ENCODE measurements at places on chromosomes 5 and 9.

DNA sequence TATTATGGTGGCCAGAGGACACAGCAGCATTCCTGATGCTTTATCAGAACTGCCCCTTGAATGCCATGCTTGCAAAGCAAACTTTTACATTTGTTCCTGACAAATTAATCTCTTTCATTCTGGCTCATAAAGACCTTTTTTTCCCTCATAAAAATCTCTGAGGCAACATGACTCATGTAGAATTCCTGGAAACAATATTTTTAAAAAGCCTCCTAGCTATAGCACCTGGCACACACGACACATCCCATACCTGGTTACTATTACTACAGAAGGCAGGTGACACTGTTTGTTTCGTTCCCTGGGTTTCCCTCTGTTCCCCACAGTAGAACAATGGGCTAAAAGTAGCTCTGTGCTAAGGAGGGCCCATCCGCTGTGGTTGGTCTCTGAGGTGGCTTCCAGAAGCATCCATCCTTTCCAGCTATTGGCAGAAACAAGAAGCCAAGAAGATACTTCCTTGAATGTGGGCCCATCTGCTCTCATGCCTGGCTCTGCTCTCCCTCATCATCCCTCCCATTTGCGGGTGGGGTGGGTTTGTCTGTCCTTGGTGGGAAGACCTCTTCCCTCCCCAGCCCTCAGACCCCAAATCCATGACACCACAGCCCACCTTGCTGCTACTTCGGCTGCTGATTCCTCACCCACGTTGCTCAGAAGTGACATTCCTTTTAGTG is 59.1 kb downstream of the GALNT12 start:
- DNase-seq: no peak

GRCh38 chr9:12958708-12959107 is 183.9 kb downstream of the LURAP1L start:
- DNase-seq: no peak

DNA sequence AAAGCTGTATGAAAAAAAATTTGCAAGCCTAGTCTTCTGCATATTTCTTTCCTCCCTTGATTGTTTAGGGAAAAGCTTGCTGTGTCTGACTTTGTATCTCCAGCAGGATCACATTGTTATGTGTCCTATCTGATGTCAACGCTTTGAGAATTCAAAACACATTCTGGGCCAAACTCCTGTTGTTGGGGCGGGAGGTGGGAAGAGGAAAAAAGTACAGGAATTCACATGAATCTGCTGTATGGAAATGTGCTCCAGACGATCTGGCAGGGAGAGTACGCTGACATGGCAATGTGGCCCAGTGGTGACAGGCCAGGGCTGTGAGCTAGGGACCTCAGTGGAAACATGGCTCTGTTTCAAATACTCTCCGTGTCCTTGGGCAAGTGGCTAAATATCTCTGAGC is 87.4 kb upstream of the GNA14 start:
- no peak for DNase-seq

GRCh38 chr5:60026161-60026560 is 132.6 kb upstream of the PDE4D start:
- no peak for DNase-seq

DNA sequence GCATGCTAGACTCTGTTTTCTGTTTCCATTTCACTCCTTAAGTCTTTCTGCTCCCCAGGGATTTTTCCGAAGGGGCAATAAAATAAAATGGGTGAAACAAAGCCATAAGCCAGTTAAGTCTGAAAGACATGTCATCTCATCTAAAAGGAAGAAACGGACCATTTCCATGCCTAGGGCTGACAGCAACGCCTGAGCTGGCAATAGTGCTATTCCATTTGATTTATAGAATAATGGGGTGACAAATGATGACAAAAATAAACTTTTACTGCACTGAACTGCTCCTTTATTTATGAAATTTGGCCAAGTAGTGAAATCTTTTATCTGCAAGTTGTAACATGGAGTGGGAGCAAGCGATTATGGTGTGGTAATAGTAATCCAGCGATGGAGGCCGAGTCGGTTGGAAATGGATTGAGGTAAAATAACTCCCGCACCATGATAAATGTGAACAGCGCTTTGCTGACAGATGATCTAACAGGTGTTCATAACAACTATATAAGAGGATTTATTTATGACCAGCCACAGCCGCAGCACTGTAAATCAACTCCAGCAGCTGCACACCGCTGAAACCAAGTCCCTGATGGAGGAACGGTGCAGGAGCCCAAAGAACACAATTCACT is 219.8 kb upstream of the TBCA start:
- DNase-seq: no peak

GRCh38 chr9:105245029-105245890 is 809 bp downstream of the SLC44A1 start:
- DNase-seq: peak; percentile 32

- DNase-seq: no peak
Measured at GRCh38 chr5:154652746-154653417, 102.3 kb upstream of the LARP1 start.

DNA sequence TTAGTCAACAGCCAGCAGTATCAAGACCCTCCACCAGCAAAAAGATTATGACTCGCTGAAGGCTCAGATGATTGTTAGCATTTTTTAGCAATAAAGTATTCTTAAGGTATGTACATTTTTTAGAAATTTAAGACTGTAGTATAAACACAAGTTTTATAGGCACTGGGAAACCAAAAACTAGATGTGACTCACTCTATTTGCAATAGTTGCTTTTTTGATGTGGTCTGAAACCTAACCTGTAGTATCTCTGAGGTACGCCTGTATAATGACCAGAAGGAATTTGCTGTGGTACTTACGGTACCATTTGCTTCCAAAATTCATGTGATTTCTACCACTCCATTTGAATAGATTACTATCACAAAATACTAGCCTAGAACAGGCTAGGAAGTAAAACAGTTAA is 60.8 kb downstream of the WDR41 start:
- no peak for DNase-seq

- no peak for DNase-seq
Measured at GRCh38 chr5:73204332-73204731, 31.3 kb downstream of the TMEM174 start.

GRCh38 chr9:93871286-93871685 is 83.9 kb downstream of the BARX1 start:
- DNase-seq: no peak

DNA sequence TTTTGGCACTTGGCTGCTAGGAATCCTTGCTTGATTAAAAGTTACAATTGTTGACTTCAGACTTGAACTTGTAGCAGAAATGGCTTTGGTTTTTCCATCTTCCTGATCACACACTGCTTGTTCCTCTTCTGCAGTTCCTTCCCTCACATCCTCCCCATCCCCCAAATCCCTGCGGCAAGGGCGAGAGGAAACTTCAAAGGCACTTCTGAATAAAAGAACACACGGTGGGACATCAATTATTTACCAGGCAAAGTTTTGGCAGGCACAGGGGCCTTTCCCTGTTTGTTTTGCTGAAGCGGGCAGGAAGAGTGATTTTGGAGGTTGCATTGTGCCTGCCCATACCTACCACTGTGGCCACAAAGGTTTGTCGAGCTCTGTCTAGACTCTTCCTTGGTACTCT is 260.9 kb downstream of the KIF4B start:
- DNase-seq: no peak

GRCh38 chr5:126490167-126490940 is 67.1 kb downstream of the GRAMD2B start:
- DNase-seq: peak; percentile 26

DNA sequence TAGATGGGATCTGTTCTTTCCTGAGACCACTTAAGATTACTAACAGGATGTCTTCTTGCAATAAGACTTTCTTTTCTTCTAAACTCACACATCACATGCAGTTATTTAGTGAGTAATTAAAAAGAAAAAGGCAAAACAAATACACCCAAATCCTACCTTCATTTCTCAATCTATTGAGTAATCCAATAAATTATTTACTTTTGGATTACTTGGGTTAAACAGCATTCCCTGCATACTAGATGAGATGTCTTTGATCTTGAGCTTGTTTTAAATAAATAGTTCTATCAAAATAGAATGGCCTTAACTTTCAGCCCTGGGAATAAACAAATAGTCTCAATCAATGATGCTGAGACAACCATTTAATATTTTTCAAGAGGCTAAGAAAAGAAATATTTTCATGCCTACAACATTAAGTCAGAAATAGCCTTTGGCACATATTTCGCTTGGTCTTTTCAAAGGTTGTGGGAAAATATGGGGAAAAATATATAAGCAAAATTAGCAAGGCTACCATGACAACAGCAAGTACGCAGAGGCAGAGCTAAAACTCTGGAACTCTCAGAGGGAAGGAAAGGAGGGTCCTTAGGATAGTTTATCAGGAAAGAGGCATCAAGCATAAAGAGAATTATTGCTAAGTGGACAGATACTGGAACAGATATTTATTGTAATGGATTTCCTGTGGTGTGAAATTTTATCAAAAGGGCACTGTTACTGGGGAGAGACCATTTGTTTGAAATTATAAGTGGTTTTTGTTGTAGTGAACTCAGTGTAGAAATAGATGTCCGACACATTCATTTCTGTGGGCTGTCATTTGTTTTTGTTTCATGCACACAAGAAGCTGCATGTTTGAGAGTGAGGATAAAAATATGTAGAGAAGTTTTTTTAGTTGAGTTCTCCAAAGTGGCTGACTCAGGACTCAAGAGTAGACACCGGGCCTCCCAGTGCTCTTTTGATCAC is 70.2 kb upstream of the CDH6 start:
- no peak for DNase-seq

- peak; percentile 86 for DNase-seq
Measured at GRCh38 chr9:124125651-124125977, 114.0 kb downstream of the LHX2 start.

- no peak for DNase-seq
Measured at GRCh38 chr9:4727593-4727992, 13.4 kb downstream of the AK3 start.

- peak; percentile 48 for DNase-seq
Measured at GRCh38 chr9:97984188-97985057, 1.3 kb downstream of the ANP32B start.

- no peak for DNase-seq
Measured at GRCh38 chr5:140322751-140323731, 20.1 kb upstream of the PFDN1 start.

GRCh38 chr5:7261049-7261448 is 134.9 kb upstream of the ADCY2 start:
- DNase-seq: peak; percentile 78

GRCh38 chr5:78260771-78261170 is 33.7 kb downstream of the AP3B1 start:
- DNase-seq: no peak

- DNase-seq: no peak
Measured at GRCh38 chr5:82155305-82155704, 122.8 kb downstream of the RPS23 start.

GRCh38 chr5:159838551-159839222 is 77.6 kb upstream of the ADRA1B start:
- DNase-seq: no peak

GRCh38 chr9:117709936-117710335 is 5.7 kb downstream of the TLR4 start:
- no peak for DNase-seq

- DNase-seq: no peak
Measured at GRCh38 chr9:38649731-38650363, 29.5 kb upstream of the ANKRD18A start.

- no peak for DNase-seq
Measured at GRCh38 chr9:108903420-108904103, 30.4 kb downstream of the ELP1 start.

- no peak for DNase-seq
Measured at GRCh38 chr5:43039471-43040286, 440 bp downstream of the ANXA2R start.

- no peak for DNase-seq
Measured at GRCh38 chr5:68641211-68641610, 425.7 kb downstream of the PIK3R1 start.

DNA sequence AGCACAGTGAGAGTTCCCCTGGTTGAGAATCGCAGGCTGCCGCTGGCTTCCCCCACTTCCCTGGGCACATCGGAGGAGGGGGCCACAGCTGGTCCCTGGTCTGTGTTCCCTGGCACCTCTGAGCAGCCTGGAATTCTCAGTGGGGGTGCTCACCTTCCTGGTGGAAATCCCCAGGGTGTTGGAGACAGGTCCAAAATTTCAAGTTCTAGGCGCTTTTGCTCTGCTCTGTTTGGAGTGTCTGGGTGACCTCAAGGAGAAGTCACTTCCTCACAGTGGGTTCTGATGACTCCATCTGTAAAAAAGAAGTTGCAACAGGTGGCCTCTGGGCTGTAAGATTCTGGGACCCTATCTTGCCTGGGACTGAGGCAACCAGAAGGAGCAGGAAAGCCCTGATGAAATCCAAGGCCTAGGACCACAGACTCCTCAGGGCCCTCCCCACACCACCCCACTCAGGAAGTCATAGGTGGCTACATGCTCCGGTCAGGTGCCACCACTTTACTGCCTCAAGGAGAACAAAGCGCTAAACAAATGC is at the start of gene TRAF1:
Gene TRAF1 (minus strand): TSS at position 400 of the 532 bp plus-strand sequence. CDS start 721 bp downstream, outside the sequence.
- no peak for DNase-seq

- no peak for DNase-seq
Measured at GRCh38 chr5:19986031-19986619, 1.9 kb downstream of the CDH18 start.

DNA sequence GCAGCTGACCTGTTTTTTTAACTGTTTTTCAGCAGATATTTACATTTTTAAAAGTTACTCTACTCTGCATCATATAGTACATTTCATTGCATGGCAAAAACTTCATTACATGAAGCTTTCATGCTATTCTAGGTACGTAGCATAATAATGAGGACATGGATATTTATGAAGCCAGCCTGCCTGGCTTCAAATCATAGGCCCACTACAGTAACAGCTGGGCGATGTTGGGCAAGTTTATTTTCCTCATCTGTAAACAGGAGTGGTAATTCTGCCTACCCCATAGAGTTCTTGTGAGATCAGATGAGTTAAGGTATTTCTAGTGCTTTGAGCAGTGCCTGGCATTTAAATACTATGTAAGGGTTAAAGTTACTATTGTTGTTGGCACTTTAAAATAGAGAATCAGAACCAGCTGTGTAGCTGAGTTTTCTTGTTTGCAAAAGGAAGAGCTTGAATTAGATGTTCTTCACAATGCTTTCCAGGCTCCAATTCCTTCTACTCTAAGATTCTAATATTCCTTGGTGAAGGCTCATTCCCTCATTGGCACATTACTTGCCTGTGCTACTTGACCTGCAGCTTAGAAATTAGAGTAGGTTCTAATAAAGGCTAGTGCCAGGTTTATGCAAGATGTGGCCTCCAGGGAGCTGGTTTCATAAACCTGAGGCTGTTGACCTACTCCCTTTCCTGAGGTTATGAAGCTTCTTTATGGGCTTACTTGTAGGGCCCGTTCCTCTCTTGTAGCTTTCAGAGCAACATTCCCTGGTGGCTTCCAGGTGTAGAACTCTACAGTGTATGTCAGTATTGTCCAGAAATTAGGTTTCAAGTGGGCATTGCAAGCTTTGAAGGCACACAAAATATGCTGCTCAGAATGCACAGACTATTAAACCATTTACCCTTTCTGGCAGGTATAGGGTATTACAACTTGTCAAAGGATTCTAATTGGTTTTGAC is 14.5 kb downstream of the ANP32B start:
- DNase-seq: no peak

DNA sequence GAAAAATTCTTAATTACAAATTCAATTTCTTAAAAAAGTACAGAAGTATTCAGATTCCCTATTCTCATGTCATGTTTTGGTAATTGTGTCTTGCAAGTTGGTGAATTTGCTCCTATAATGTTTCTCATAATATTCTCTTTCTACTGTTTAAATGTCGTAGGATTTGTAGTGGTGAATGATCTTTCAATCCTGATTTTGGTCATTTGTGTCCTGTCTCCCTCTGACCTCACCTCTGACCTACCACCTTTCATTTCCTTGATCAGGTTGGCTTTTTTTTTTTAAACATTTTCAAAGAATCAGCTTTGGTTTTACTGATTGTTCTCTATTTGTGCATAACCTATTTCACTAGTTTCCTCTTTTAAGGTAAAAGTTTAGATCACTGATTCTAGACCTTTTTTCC is 102.6 kb downstream of the AUH start:
- no peak for DNase-seq

Data from neuronal stem cell (in vitro differentiated cells).